ENCODE measurements at places on chromosomes 4 and X. TPM values are rescaled to one million over a fixed set of nuclear protein-coding genes. Genes with fewer than 3 reads are reported as not detected.
A peak's percentile ranks its signal among the peaks of the same experiment; 100 is the strongest.

DNA sequence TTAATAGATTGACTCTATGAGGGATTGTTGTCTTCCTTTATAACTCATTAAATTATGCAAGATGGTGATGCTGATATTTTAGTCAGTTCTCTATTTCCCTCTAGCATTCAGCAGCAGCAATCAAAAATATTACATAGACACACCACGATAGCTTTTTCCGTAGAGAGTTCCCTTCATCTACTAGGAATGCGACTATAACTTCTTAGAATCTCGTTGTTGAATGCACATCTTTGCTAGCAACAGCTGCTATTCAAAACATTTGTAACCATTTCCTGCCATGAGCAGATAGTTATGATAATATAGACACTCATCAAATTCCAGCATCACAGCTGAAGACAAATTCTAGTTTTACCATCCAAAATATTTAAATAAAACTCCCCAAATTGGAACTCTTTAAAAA, 147.4 kb upstream of the FGF13 start:
- H3K4me3 ChIP-seq, result no peak overlapping the region
- H3K27me3 ChIP-seq, result no peaks in the 10 kb centered on the region
- no peak overlapping the region for H3K27ac ChIP-seq
- no peak for DNase-seq
- H3K4me1 ChIP-seq, result no peaks in the 10 kb centered on the region

DNA sequence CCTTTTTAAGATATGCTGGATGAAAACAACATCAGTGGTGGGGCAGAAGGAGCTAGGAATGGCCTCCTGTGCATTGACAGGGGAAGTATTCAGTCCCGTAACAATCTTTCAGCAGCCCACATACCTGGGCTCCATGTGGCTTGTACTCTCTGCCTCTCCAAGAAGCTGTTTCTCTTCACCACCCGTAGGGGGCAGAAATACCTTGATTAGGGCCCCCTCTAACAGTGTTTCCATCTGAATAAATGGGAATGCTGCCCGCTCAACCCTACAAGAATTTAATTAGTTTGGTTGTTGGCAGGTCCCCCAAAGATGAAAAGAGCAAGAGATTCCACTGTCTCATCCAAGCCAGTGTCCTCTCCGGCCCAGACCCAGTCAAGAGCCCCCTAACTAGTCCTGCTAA, 155.2 kb downstream of the SMIM20 start:
- H3K27me3 ChIP-seq, result no peaks in the 10 kb centered on the region
- H3K4me3 ChIP-seq, result no peak overlapping the region
- DNase-seq, result no peak

DNA sequence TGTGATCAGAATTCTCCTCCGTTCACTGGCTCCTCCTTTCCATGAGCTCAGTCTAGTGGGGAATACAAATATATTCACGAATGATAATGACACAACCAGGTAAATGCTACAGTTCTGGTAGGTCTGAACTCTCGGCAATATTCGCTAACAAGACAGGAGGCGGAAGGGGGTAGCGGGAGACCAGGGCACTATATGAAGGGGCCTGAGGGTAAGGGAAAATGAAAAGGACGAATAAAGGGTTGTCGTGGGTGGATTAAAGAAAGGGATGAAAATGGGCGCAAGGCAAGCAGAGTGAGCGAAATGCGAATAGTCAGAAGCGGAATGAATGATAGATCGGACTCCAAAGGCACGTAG, 743 bp downstream of the NKAP start:
- H3K36me3 ChIP-seq, result no peaks in the 10 kb centered on the region
- peak overlapping the region; percentile 67 for H3K27ac ChIP-seq
- peak overlapping the region; percentile 53 for H3K4me3 ChIP-seq
- no peaks in the 10 kb centered on the region for H3K27me3 ChIP-seq
- H3K4me1 ChIP-seq, result no peaks in the 10 kb centered on the region

DNA sequence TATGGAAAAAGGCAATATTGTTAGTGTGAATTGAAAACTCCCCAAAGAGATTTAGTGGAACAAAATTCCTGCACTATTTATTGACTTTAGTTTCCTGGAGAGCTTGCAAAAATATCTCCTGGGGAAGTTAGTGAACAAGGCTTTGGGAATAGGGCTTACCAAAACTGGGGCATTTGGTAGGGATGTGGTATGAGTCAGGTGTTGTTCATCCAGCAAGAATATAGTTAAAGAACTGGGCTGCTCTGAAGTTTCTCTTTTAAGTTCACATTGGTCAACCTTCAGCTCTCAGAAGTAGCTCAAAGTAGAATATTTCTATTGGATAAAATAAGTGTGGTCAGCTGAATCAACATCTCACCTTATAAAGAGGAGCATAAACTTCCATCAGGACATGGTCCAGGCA, 185.0 kb downstream of the CPE start:
- H3K4me3 ChIP-seq, result no peak overlapping the region
- no peaks in the 10 kb centered on the region for H3K27me3 ChIP-seq
- H3K4me1 ChIP-seq, result no peaks in the 10 kb centered on the region
- no peaks in the 10 kb centered on the region for H3K36me3 ChIP-seq

DNA sequence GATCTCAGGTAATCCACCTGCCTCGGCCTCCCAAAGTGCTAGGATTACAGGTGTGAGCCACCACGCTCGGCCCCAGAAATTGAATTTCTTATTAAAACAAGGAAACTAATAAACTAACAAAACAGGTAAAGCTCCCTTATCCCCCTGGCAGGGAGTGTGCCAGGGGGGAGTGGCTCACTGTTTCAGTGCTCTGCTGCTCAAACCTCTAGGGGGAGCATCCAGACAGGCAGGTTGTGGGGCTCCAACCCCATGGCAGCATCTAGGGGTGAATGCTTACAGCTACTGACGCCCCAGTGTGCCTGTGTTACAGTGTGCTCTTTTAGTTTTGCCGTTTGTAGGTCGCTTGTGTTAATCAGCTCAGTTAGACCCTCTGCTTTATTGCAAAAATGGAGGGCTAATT, 605.0 kb downstream of the GABRG1 start:
- no peak overlapping the region for H3K4me3 ChIP-seq
- H3K27ac ChIP-seq, result no peak overlapping the region
- no peaks in the 10 kb centered on the region for H3K4me1 ChIP-seq
- H3K27me3 ChIP-seq, result no peaks in the 10 kb centered on the region
- DNase-seq, result no peak

GRCh38 chr4:107834241-107834794, 9.6 kb downstream of the SGMS2 start:
- no peaks in the 10 kb centered on the region for H3K4me1 ChIP-seq
- no peaks in the 10 kb centered on the region for H3K27me3 ChIP-seq
- no peak for DNase-seq
- no peak overlapping the region for H3K4me3 ChIP-seq
- no peak overlapping the region for H3K27ac ChIP-seq

DNA sequence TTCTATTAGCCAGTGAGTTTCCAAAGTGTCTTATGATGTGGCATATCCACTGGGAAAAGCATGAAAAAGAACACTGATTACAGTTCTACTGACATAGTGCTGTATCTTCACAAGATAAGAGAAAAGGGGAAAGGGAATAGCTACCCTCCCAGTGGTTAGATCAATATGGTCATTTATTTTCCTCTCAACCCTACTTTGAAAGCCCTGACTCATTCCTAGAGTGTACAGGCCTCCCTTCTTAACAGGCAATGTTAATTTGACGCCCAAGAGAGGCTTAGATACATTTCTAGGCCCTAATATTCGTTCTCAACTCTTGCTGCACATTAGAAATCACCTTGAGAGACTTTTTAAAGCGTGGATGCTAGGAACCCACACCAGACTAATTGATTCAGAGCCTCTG, 20.4 kb upstream of the BRS3 start:
- no peak overlapping the region for H3K4me3 ChIP-seq
- H3K27ac ChIP-seq, result no peak overlapping the region
- no peaks in the 10 kb centered on the region for H3K36me3 ChIP-seq
- no peaks in the 10 kb centered on the region for H3K27me3 ChIP-seq
- no peaks in the 10 kb centered on the region for H3K4me1 ChIP-seq

- no peaks in the 10 kb centered on the region for H3K36me3 ChIP-seq
- H3K4me3 ChIP-seq, result no peak overlapping the region
- no peak for DNase-seq
Measured at GRCh38 chrX:153633607-153634180, 13.3 kb upstream of the DUSP9 start.

- H3K4me3 ChIP-seq, result no peak overlapping the region
- H3K36me3 ChIP-seq, result no peaks in the 10 kb centered on the region
- DNase-seq, result no peak
- no peaks in the 10 kb centered on the region for H3K4me1 ChIP-seq
Measured at GRCh38 chr4:29153642-29154041, 1566.5 kb upstream of the PCDH7 start.

- H3K36me3 ChIP-seq, result no peaks in the 10 kb centered on the region
- H3K27me3 ChIP-seq, result no peaks in the 10 kb centered on the region
- H3K4me3 ChIP-seq, result no peak overlapping the region
- no peaks in the 10 kb centered on the region for H3K4me1 ChIP-seq
- no peak overlapping the region for H3K27ac ChIP-seq
Measured at GRCh38 chr4:80307183-80307735, 28.3 kb upstream of the CFAP299 start.

- DNase-seq, result no peak
- H3K4me3 ChIP-seq, result no peak overlapping the region
- no peaks in the 10 kb centered on the region for H3K36me3 ChIP-seq
- H3K4me1 ChIP-seq, result no peaks in the 10 kb centered on the region
- no peaks in the 10 kb centered on the region for H3K27me3 ChIP-seq
Measured at GRCh38 chr4:38302910-38303309, 342.7 kb downstream of the PTTG2 start.

Gene ODAPH
- total RNA-seq, result not detected

Gene TAF7L
- total RNA-seq, result 0.90 TPM

Gene RAB9B
- total RNA-seq, result 2.3 TPM

Gene CXCL10
- total RNA-seq, result 1.2 TPM

Gene SSX1
- not detected for total RNA-seq

Gene ARAP2
- 17.6 TPM for total RNA-seq

Gene LRCH2
- total RNA-seq, result 7.1 TPM

Gene LAMTOR3
- total RNA-seq, result 30.3 TPM

Gene BEX5
- total RNA-seq, result not detected
